ENCODE measurements at places on chromosomes 4 and X.

- DNase-seq: no peak
Measured at GRCh38 chr4:90883519-90883918, 756.3 kb downstream of the CCSER1 start.

DNA sequence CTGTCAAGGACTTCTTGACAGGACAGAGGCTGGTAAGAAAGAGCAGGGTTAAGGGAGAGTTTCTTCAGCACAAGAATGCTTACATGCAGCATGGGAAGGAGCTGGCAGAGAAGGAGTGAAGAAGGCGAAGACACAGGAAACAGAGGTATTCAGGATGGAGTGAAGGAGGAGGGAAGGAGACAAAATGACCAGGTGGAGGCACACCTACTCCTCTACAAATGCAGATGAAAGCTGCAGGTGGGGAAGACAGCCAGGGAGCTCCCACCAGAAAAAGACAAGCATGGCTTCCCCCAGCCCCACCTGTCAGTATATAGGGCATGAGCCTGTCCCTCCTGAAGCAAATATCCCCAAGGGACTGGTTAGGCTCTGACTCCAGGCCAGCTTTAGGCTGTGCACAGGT is 29.6 kb upstream of the NKRF start:
- DNase-seq: no peak

GRCh38 chrX:111641969-111642368 is 39.0 kb upstream of the ALG13 start:
- no peak for DNase-seq

DNA sequence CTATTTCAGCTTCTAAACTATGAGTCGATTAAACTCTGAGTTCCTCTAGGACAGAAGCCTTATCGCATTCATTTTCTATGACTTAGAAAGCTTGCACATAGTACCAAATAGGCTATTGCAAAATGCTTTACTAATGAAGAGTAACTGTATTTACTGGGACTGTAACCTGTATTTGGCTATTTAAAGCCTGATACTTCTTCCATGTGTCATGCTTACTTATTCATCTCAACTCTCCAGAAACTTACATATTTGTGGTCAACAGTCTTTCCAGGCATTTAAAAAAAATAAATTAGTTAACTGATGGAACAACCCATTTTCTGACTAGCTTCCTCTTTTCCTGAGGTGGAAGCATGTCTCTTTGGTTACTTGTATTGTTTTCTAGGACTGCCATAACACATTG is 467.9 kb downstream of the PCDH11X start:
- no peak for DNase-seq

DNA sequence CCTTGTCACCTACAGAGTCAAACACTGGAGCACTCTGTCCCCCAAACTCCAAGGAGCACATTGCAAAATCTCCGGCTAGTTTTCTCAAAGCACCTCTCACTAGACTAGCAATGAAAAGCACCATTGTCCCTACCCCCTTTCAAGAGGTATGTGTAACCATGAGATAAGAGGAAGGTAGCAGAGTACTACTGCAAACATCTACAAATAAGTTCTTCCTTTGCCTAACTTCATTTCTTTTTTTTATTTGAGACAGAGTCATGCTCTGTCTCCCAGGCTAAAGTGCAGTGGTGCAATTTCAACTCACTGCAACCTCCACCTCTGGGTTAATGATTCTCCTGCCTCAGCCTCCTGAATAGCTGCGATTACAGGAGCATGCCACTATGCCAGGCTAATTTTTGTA is 17.7 kb downstream of the PPP4R3C start:
- DNase-seq: no peak

GRCh38 chr4:6360385-6360784 is 90.7 kb downstream of the WFS1 start:
- DNase-seq: no peak

GRCh38 chr4:102449751-102450352 is 51.3 kb upstream of the NFKB1 start:
- peak; percentile 39 for DNase-seq

DNA sequence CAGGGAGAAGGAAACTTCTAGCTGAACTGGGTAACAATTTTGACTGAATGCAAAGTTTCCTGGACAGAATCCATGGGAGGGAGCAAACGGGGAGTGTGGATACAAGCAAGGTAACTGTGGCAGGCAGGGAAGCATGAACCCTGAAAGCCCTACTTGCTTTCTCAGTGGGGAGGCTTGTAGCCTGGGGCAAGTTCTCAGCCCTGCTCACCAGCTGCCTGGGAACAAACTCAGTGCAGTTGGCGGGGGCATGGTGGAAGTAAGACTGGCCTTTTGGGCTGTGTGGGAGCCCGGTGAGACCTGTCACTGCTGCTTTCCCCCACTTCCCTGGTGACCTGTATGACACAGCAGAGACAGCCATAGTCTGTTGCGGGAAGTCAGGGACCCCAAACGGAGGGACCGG is 14.0 kb upstream of the TEX13B start:
- no peak for DNase-seq

DNA sequence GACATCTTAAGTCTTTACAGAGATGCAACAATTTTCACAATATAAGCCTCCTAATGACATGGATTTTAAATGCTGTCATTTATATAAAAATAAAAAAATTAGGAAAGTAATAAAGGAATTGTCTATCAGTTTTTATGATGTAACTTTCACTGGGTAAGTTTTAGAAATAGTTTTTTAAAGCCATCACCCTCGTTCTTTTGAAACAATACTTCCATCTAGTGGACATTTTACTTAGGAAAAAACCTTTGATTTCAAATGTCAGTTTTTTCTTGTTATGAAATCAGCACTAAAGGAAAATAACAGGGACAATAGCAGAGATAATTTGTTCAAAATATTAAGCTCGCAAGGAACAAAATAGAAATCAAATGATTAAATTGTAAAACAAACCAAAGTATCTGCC is 24.3 kb upstream of the NDNF start:
- DNase-seq: no peak

DNA sequence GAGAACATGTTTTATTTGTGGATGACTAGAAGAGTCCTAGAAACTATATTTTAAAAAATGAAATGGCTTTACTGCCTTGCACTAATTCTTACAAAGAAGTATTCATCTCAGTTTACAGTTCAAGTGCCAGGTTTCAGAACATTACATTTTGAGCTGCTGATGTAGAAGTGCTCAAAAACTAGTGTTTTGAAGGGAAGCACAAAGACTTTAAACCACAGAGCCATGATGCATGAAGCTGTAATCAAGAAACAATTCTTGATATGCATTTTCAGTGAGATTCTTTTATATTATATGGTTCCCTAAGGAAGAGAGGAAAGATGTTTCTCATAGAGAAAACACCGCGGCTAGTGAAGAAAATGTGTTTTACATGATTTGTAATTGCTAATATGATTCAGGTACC is 1163.0 kb downstream of the RAPGEF2 start:
- DNase-seq: no peak

GRCh38 chr4:121675715-121676114 is 21.1 kb downstream of the ANXA5 start:
- DNase-seq: no peak

DNA sequence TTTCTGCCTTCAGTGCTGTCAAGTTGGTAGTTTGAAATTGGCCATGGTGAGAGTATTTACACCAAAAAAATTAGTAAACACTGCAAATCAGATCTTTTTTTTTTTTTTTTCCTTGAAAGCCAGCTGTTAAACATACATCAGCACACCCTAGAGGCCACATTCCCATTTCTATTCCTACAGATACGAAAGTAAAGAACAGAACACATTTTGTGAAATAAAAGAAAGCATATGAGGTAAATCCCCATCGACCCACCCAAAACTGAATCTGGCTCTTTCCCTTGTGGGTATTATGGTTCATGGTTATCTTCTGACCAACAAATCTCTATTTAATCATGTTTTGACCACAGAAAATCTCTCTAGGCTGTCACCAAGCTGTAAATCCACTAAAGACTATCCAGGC is 41.8 kb upstream of the AP1AR start:
- no peak for DNase-seq

GRCh38 chrX:85499400-85499799 is 119.9 kb upstream of the POF1B start:
- DNase-seq: no peak

GRCh38 chr4:20017070-20017776 is 234.5 kb upstream of the SLIT2 start:
- no peak for DNase-seq

GRCh38 chr4:84547211-84547610 is 35.7 kb upstream of the CDS1 start:
- DNase-seq: no peak

GRCh38 chr4:8292478-8293107 is 23.0 kb downstream of the HTRA3 start:
- DNase-seq: no peak

DNA sequence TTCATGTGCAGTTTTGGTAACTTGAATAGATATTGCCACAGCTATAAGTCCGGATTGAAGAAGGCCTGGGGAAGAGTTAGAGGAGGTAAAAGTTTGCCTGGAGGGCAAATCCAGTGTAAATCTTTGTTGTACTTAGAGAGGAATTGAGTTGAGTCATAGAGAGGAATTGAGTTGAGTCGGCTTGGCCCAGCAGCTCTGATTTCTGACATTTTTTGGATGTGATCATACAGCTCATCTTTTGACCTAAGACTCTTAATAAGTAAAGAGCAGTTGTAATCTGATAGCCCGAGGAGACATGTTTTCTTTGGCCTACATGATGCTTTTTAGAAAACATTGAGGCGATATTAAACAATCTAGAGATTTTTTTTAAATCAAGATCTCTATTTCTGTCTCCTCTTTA is 3.9 kb downstream of the KIT start:
- no peak for DNase-seq

DNA sequence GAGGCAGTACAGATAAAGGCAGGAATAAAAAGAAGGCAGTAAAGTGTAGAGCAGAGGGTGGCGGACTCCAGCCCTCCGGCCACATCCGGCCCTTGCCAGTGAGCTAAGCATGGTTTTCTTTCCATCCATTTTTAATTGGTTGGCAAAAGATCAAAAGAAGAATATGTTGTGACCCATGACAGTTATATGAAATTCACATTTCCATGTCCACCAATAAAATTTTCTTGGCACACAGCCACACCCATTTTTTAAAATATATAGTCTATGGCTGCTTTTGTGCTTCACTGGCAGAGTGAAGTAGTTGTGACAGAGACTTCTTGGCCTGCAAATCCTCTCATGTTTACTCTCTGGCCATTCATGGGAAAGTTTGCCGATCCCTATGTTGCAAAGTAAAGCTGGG is 29.8 kb downstream of the SLC9A6 start:
- DNase-seq: no peak

DNA sequence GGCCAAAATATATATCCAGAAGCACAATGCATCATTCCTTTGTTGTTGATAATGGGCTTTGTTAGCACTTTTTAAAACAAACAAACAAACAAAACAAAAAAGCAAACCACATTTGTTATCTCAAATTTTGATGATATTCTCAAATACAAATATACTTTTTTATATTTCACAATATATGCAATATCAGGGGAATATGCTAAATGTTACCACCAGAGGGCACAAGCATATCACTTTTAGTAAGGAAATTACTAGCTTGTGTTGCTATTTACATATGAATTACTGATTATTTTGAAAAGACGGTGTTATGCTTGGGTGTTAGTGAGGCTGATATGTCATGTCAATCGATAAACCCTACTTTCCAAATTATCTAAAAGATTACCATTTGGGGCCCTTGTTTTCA is 29.1 kb downstream of the RIPPLY1 start:
- no peak for DNase-seq

- no peak for DNase-seq
Measured at GRCh38 chr4:7210824-7211223, 18.5 kb downstream of the SORCS2 start.

DNA sequence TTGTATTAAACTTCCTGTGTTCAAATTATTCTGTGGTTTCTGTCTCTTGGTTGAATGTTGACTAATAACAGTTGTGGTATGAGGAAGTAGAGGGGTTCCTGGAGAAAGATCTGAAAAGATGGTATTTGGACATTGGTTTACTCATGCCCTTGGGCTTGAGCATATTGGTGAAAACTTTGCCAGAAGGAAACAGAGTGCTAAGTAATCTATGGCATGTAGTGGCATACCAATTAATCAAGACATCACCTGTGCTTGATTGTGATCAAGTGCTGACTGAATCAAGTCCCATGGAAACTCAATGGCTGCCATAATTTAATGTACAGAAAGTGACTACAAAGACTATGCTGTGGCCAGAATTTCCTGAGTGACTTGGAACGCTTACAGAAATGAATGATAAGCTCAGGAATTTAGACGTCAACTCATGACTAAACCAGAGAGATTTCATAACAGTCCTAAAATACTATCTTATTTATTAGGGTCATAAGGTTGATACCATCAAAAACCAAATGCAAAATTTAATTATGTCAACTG is 2062.9 kb downstream of the ARAP2 start:
- DNase-seq: no peak
